ENCODE measurements at places on chromosomes 12 and 14.
A peak's percentile ranks its signal among the peaks of the same experiment; 100 is the strongest.

GRCh38 chr14:92613008-92613658 is 99.6 kb downstream of the RIN3 start:
- DNase-seq, result peak; percentile 37

DNA sequence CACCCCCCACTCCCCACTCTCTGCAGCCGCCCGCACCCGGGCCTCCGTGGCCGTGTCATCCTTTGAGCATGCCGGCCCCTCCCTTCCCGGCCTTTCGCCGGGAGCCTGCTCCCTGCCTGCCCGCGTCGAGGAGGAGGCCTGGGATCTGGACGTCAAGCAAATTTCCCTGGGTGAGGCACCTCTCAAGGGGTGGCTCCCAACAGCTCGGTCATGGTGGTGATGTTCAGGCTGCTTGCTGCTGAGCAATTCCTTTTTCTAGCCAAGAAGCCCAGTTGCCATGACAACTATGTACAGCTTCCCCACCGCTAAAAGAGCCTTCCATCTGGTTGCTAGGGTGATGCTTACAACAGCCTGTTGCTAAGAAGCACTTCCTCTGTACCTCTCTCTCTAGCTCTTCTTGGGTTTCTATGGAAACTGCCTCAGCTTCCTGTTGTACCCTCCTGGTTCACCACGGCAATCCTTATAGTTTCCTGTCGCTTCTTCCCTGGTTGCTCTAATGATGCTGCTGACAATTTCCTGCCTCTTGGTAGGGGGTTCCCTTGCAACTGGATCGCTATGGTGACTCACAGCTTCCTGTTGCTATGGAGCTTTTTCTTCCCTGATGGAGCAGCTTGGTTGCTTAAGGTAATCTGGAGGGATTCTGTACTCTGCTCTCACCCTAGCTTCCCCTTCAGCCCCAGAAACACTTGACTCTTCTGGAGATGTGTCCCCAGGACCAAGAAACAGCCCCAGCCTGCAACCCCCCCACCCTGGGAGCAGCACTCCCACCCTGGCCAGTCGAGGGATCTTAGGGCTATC is 11.0 kb downstream of the ZNF219 start:
- DNase-seq, result no peak

GRCh38 chr14:91834571-91834970 is 32.8 kb downstream of the TC2N start:
- no peak for DNase-seq

DNA sequence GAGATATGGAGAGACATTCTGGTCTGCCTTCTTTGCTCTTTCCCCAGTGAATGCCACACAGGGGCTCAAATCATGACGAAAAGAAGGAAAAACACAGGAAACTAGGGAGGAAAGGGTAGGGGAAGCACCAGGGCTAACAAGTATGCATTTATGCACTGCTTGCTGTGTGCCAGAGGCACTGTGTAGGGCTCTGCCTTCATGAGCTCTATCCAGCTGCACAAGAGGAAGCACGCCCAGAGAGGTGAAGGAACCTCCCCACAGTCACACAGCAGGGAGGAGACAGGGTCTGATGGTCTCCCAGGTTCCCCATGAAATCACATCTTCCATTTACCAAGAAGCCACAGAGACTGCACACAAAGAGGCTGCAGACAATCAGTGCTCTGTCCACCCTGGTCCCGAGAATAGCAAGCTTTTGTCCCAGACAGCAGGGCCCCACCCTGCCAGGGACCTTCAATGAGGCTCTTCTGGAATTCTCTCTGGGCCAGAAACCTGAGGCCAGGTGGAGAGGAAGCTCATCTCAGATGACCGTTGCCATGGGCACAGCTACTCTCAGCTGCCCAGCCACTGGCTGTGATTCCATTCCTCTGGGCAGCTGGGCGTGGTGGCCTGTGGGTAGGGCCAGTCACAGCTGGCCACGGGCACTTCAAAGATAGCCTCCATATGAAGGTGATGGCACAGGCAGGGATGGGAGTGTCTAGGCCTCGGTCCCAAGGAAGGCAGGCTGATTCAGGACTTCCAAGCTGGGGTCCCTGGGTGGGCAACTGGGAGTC is 7.3 kb upstream of the TRPV4 start:
- no peak for DNase-seq

DNA sequence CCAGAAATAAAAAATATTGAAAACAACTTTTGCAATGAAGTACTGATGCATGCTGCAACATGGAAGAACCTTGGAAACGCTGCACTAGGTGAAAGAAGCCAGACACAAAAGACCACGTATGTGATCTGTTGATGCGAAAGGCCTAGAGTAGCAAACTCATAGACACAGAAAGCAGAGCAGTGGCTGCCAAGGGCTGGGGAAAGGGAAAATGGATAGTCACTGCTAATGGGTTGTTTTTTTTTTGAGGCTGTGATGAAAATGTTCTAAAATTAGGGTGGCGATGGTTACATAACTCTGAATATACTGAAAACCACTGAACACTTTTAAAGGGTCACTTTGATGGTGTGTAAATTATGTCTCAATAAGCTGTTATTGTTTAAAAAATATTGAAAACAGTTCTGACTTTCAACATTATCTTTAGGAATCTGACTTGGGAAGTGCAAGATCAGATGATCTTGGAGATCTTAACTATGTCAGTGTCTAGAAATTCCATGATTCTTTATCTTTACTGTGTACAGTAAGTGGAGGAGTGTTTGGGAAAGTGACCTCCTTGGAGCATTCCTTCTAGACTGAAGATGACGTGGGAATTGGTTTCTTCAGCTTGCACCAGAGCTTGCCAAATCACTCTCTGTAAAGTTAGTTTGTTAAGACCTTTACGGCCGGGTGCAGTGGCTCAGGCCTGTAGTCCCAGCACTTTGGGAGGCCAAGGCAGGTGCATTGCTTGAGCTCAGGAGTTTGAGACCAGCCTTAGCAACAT is 12.4 kb downstream of the MLXIP start:
- DNase-seq, result no peak

- no peak for DNase-seq
Measured at GRCh38 chr12:6328945-6329702, 12.8 kb downstream of the TNFRSF1A start.

- DNase-seq, result no peak
Measured at GRCh38 chr12:113845900-113846674, 120.0 kb downstream of the RBM19 start.

- DNase-seq, result no peak
Measured at GRCh38 chr12:109716512-109717389, 3.1 kb downstream of the FAM222A start.

- no peak for DNase-seq
Measured at GRCh38 chr12:111636209-111636945, 37.3 kb upstream of the ATXN2 start.

DNA sequence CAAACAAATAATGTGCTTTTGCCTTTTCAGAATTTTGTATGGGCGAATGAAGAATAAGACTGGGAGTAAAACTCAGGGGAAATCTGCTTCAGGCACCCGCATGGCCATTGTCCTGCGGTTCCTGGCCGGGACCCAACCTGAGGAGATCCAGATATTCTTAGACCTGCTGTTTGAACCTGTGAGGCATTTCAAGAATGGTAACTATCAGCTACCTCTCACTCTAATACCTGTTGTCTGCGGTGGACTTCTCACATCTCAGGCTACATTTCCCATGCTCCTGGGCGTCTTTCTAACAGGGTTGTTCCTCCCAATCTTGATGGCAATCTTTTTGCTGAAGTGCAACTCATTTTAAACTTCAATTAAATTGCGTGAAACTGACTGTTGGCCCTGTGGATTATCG is 47.1 kb downstream of the UTP20 start:
- no peak for DNase-seq

DNA sequence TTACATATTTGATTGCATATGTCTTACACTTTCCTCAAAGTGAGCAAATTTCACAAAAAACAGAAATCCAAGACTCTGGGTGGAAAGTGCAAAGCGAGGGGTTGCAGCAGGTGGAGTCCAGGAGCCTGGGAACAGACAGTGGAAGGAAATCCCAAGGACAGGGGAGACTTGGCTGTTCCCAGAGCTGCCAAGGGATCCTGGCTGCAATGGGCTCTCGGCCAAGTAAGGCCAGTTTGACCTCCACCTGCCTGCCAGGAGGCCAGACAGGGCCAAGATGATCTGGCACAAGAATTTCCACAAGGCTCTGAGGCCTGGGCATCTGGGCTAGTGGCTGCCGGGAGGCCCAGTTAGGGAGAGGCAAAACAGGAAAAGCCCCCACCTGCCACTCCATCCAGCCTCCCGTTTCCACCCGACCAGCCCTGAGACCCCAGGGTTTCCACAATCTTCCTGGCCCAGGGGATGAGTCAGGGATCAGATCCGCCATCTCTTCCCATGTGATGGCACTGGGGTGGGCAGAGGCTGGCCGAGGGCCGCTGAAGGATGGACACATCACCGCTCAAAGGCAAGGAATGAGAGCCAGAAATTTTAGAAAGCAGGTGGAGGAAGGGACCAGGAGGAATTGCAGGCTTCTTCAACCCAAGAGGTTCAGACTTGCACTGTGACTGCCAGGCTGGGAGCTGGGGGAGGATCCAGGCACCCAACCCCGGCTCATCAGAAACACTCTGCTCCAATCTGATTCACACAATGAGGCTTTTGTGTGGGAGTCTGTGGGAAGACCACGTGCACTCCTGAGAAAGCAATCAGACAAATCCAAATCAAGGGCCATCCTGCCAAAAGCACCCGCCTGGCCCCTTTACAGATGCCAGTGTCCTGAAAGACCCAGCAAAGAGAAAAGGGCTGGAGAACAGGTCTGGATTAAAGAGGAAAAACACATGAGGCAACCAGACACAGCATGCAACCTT is 16.3 kb downstream of the SCARB1 start:
- no peak for DNase-seq

All from activated T-helper 9 cell treated with anti-CD3 and anti-CD28 coated beads, Interleukin-2, amount 50 U/mL, for 16 hours (primary cell).